Frontal cortex (tissue), 4 donors: ENCODE measurements at places on chromosomes 12 and 14.

DNA sequence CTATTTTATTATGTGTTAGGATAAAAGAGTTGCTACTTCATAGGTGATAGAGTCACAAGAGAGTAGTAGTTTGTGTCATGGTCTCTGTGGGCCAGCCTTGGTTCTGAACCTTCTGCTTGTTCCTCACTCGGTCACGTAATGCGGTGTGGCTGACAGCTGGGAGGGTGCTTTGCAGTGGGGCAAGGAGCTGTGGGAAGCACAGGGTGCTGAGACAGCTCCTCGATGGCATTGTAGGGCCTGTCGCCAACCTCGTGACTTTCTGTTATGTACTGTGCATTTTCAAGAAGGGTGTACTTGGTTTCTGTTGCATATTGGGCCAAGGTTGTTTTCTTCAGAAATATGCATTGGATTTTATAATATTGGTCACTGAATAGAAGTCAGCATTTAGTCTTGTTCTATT, 61.3 kb upstream of the RD3L start:
- DNase-seq, result no peak

DNA sequence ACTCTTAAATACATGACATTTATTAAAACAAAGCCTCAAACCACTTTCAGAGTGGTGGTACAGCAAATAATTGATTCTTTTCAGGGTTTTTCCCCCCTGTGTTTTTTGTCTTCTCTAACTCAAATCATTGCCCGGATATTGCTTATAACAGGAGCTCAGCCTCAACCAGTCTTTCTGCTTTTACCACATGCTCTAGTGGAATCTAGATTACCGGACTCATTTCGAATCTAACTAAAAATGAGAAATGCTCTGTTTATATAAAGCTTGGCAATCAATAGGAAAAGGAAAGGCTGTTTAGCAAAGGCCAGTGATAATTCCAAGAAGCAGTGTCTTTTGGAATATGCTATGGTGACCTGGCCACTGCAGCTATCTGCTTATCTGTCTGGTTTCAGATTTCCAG, 161.5 kb downstream of the ETV6 start:
- DNase-seq, result no peak

DNA sequence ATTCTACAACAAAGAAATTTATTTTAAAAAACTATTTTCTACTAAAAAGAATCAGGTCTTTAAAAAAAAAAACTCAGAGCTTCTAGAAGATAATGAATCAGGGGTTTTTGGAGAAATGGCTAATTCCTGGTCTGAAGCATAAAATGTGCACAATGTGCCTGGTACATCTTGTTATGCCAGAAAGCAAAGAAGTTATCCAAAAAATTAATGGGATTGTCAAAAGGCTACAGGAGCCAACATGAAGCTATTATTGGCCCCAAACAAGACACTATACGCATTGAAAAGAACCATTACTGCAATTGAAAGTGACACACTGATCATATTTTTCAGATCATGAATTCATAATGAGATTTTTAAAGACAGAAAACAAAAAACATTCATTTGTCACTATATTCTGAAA, 19.3 kb upstream of the TUBA1A start:
- DNase-seq, result no peak

- DNase-seq, result no peak
Measured at GRCh38 chr12:102950950-102951619, 6.4 kb upstream of the ASCL1 start.

DNA sequence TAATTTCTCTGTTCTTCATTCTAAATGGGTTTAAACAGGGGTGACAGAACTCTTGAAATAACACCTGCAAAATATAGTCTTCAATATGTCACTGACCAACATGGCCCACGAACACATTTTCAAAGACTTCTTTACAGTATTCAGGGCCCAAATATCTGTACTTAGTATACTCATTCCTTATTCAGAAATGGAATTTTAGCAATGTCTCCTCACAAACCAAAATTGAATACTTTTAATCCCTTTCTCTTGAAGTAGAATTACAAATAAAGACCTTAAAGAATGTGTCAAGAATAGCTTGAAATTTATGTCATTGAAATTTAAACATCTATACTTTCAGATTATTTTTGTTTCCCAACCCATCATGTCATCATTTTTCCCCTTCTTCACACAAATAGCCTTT, 263.1 kb downstream of the LRIG3 start:
- DNase-seq, result no peak

GRCh38 chr12:52794479-52795331, 1.2 kb downstream of the KRT3 start:
- no peak for DNase-seq

- no peak for DNase-seq
Measured at GRCh38 chr14:99502989-99503421, 21.8 kb downstream of the CCNK start.

DNA sequence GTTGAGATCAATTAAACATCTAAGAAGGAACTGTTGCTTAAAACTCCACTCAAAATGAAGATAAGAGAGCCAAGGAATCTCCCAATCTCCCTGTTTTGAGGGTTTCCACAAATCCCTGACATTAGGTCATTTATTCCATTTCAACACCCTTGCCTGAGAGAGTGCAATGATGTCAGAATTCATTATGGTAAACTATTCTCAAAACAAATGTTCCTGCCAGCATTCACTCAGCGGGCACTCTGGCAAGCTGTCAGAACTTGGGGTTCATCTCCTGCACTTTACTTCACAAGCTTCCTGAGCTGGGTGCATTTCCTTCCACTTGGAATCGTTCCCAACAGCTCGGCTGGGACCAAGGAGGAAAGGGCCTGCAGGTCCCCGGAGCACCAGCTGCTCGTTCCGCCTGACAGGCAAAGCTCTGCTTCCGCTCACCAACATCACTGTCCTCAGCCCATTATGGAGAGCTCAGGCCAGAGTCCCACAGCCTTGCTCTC, 117.8 kb downstream of the TTC7B start:
- peak; percentile 36 for DNase-seq
